ENCODE measurements at places on chromosomes 6 and 20. TPM values are rescaled to one million over a fixed set of nuclear protein-coding genes. Genes with fewer than 3 reads are reported as not detected.

The THBS2 gene
- polyA plus RNA-seq = 857 TPM

The HLA-DOB gene
- 0.16 TPM for polyA plus RNA-seq

The CPNE5 gene
- polyA plus RNA-seq = 0.10 TPM

The TAGAP gene
- not detected for polyA plus RNA-seq

The MOXD1 gene
- 71.3 TPM for polyA plus RNA-seq

The ARMH2 gene
- polyA plus RNA-seq = not detected

The HNF4A gene
- not detected for polyA plus RNA-seq

The ZBTB46 gene
- polyA plus RNA-seq = 0.13 TPM

The COL11A2 gene
- polyA plus RNA-seq = 0.91 TPM
